GM03348 (cell line): ENCODE measurements at places on chromosomes 6 and 20.
A peak's percentile ranks its signal among the peaks of the same experiment; 100 is the strongest.

DNA sequence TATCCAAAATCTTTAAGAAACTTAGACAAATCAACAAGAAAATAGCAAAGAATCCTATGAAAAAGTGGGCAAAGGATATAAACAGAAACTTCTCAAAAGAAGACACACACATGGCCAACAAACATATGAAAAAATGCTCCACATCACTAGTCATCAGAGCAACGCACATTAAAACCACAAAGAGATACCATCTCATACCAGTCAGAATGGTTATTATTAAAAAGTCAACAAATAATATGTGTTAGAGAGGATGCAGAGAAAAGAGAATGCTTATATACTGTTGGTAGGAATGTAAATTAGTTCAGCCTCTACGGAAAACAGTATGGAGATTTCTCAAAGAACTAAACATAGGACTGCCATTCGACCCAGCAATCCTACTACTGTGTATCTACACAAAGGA lies 212.0 kb upstream of the DTNBP1 start:
- no peak for DNase-seq

GRCh38 chr6:25472306-25472705 lies 179.7 kb upstream of the SCGN start:
- DNase-seq, result no peak

DNA sequence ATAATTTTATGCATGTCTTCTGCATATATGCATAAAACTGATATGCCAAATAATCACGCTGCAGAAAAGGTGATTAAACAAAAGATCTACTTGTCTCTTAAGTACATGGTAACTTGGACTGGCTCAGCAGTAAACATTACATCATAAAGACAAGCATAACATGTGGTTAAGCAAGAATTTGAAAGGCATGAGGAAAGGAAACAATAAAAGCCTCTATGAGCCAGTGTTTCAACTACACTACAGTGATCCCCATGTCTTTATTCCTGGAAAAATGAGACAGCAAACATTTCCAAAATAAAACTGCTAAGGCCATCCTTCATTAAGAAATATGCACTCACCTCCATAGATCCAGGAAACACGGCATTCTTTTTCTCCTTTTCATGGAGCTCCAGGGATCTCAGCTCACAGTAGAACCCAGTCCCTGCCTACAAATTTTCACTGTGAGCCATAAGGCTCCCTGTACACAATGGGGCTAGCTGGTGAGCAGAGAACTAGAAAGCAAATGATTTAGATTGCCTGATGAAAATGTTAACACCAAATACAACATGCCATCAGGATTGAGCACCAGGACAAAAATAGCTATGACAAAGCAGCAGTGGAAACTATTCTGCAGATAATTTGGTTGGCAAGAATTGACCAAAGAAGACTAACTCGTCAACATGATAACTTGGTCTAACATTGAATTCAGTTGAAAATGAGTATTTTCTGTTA lies 156.1 kb downstream of the COL21A1 start:
- DNase-seq, result peak; percentile 32

GRCh38 chr6:45439861-45440388 lies 62.2 kb upstream of the SUPT3H start:
- DNase-seq, result no peak

DNA sequence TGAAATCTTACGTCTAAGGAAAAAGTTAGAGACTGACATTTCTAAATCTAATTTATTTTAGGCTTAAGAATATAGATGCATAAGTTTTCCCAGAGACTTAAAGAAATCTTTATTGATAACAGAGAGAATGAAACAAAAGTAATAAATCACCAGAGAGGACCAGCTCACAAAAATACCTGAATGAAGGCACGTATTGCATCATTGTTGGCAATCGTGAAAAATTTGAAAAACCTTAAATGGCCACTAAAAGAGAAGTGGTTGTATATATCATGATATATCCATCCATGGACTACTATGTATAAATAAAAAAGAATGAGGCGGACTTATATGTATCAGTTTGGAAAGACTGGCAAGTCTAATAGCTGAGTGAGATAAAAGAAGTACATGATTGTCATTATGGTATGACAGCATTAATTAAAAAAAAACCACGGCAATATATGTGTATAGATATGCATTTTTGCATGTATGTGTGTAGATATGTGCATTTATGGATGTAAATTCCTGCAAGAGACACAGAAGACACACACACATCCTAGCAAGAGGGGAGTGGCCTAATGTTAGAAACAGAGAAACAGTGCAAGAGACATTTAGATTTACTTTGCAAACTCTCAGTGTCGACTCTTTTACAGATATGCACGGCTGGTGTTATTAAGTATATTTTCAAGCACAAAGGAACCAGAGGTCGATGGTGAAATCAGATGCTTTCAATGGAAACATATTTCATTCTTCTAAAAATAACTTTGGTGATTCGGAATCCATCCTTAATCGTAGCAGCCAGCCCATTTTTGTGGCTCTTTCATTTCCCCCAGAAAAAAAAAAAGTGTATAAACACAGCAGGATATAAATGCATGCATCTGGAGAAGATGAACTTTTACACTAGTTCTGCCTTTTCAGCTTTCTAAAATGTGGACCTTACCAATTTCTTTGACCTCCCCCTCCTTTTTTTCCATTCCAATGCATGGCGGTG lies 156.1 kb upstream of the SALL4 start:
- DNase-seq, result no peak

GRCh38 chr6:37103169-37104039 lies 66.5 kb upstream of the PIM1 start:
- peak; percentile 40 for DNase-seq

DNA sequence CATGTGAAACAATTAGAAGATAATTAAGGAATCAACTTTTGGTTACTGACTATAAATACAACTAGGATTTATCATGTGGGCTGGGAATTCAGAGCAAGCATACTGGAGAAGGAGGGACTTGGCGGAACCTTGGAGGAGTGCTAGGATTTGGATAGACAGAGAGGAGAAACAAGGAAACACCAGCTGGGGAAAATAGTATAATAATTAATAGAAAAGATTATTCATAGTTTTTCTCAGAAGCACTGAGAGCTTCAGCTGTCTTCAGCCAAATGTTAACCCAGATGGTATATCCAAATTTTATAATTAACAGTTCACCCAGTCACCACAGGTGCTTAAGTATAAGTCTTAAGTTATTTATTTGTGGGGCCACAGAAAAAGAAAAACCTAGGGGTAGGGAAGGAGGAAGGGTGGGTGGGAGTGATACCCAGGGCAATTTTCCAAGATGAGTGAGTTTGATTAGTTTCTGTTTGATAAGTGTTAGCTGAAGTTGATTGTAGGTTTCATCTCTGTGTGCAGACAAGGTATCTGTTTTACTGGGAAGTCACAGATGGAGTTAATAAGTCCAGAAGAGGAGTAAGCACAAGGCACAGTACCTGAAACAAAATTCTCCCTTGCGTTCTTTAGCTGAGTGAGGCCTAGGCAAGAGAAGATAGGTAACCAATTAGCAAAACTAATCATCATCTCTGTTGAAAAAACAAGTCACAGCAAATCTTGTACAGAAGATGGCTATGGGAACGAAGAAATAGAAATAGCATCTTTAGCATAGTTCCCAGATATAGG lies 175.5 kb downstream of the TFAP2B start:
- no peak for DNase-seq

GRCh38 chr6:14107711-14108494 lies 9.7 kb upstream of the CD83 start:
- no peak for DNase-seq
